ENCODE measurements at places on chromosomes 16 and 17.
A peak's percentile ranks its signal among the peaks of the same experiment; 100 is the strongest.

GRCh38 chr16:27465483-27465879 lies 63.5 kb downstream of the IL21R start:
- no peak for DNase-seq

GRCh38 chr17:61770043-61770442 lies 93.3 kb downstream of the BRIP1 start:
- DNase-seq: no peak

- no peak for DNase-seq
Measured at GRCh38 chr17:55456307-55457240, 34.9 kb upstream of the MMD start.

- peak; percentile 85 for DNase-seq
Measured at GRCh38 chr17:83199500-83200201, 120.2 kb downstream of the METRNL start.

DNA sequence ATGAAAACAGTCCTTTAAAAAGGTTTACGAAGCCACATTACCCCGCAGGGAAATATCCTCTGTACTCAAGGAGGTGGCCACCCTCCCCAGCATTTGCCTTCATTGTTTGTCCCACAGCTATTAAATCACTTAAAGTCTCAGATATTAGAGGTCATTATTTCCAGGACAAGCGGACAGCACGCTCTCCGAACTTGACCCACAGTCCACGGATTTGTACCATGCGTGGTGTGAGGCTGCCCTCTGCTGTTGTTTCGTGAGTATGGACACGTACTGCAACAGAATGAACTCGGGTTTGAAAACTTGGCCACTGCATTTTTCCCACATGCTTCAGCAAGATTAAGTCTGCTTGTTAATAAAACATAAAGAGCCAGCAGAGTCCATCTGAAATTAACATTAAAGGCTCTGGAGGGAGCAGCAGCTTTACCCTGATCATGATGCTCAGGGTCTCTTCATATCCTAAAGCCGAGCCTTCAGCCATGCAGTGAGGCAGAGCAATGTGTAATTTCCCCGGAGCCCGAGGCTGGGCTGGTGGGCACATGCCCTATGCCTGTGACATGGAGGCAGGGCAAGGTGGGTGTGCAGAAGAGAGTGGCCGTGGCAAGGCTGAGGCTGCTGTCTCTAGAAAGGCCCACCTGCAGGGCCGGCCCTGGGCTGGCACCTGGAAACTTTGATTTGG lies 19.7 kb downstream of the MEAK7 start:
- DNase-seq: no peak

DNA sequence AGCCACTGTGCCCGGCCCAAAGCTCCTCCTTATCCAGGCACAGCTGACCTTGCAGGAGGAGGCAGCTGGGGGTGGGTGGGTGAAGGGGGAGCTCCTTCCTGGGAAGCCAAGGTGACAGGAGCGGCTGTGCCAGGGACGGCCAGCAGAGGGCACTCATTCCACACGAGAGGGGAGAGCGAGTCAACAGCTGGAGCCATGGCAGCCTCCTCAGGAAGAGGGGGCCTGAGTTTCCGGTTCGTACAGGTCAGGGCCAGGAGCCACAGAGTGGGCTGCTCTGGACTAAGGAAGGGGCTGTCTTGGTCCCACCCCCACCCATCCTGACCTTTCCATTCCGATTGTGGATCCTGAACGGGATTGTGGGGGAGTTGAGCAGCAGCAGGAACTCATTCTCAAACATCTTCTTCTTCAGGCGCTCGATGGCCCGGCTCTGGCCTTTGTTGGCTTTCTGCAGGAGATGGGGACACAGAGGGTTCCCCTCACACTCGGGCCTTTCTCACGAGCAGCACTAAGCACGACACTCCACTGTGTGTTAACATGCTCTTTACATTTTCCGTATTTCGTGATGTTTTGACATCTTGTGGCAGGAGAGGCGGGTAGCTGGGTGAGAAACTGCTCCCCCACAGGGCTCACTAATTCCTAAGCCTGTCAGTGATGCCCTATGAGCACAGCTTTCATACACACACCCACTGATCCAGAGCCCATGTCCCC lies 61.6 kb downstream of the TIMM22 start:
- DNase-seq: peak; percentile 79

DNA sequence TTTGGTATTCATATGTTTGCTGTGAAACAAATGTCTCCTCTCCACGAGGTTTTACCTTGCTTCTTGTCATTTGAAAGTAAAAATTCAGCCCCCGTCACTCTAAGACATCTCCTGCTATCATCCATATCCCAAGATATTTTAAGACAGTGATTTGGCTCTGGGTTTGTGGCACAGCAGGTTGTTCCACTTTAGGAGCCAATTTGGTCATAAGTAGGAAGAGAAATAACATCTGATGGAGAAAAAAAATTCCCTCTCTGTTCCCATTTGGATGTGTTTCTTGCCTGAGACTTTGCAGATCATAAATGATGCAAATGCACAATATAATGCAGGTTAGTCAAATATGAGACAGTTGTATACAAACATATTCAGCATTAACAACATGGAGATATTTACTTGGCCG lies 309.5 kb downstream of the CDH8 start:
- DNase-seq: no peak

- peak; percentile 78 for DNase-seq
Measured at GRCh38 chr17:82449131-82449882, 1.2 kb downstream of the CYBC1 start.

DNA sequence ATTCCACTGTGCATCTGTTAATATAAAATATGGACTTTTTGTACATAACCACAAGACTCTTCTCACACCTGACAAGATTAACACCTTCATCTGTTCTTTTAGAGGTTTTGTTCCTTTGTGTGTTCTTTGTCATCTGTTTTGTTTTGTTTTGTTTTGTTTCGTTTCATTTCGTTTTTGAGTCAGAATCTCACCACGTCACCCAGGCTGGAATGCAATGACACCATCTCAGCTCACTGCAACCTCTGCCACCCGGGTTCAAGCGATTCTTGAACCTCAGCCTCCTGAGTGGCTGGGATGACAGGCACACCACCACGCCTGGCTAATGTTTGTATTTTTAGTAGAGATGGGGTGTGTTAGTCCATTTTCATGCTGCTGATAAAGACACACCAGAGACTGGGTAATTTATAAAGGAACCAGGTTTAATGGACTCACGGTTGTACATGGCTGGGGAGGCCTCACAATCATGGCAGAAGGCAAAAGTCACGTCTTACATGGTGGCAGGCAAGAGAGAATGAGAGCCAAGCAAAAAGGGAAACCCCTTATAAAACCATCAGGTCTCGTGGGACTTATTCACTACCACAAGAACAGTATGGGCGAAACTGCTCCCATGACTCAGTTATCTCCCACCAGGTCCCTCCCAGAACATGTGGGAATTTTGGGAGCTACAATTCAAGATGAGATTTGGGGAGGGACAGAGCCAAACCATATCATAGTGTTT lies 22.3 kb downstream of the C16orf90 start:
- DNase-seq: no peak

GRCh38 chr17:50423553-50424159 lies 2.4 kb upstream of the ACSF2 start:
- DNase-seq: no peak

DNA sequence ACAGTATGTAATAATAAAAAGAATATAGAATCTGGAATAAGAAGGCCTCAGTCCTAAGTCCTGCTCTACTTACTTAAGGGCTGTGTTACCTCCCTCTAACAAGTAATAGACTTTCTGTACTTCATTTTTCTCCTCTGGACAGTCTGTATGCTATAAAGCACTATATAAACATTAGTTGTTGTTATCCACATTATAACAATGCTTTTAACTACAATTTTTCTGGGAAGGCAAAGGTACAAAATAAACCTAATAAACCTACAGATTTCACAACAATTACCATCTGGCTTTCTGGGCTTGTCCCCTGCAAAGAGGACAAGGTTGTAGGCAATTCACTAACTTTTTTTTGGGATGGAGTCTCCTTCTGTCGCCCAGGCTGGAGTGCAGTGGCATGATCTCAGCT lies 32.7 kb downstream of the RFFL start:
- DNase-seq: no peak

- no peak for DNase-seq
Measured at GRCh38 chr16:69169051-69169450, 17.9 kb upstream of the SNTB2 start.

DNA sequence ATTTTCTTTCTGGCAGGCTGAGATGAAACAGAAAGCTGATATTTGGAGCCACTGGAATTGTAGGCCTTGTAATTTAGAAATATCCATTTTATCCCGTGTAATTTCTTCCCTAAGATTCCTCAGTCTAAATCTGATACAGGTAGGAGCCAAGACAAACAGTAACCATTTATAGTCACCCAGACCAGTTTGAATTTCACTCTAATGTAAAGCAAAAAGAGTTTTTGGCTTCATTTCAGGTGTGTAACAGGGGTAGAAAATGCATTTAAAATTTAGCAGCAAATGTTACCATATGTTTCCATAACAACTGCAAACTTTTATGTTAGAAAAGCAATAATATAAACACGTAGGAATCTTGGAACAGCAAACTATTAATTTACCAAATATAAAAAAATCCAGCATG lies 249.4 kb downstream of the FTO start:
- DNase-seq: no peak

DNA sequence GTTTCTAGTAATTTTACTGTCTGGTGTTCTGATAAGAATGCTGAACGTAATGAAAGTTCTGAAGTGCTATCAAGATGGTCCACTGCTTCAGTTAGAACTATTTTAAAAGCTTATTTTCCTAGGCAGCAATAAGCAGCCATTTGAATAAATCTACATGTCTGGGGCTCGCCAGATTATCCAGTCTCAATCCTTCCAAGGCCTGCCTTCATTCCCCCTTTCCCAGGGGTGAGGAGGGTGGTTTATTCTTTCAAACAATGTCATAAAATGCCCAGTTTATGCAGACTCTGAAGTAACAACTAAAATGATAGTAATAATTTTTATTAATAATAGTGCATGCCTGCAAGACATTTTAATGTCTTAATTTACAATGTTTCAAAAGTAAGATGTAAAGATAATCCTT lies 2.4 kb downstream of the CDH11 start:
- DNase-seq: no peak

- DNase-seq: no peak
Measured at GRCh38 chr16:8919089-8919933, 37.2 kb downstream of the LITAFD start.

DNA sequence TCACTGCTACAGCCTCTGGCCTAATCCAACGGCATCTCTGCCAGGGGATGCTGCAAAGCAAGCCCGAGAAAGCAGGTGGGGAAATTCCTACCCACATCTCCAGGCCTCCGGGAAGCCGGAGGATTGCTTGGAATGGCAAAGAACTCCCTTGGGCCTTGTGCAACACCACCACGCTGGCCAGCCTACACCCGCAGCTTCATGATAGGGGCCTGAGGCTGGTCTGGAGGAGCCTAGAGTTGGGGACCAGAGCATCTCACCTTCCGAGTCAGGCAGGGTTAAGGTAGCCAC lies 20.3 kb downstream of the GGA3 start:
- DNase-seq: no peak

- no peak for DNase-seq
Measured at GRCh38 chr17:44575403-44575802, 18.1 kb downstream of the FZD2 start.

GRCh38 chr17:59572301-59572924 lies 7.0 kb downstream of the DHX40 start:
- DNase-seq: peak; percentile 50

- DNase-seq: no peak
Measured at GRCh38 chr16:58970775-58971174, 236.7 kb upstream of the GOT2 start.

- DNase-seq: no peak
Measured at GRCh38 chr16:4160658-4161430, 44.6 kb upstream of the ADCY9 start.

DNA sequence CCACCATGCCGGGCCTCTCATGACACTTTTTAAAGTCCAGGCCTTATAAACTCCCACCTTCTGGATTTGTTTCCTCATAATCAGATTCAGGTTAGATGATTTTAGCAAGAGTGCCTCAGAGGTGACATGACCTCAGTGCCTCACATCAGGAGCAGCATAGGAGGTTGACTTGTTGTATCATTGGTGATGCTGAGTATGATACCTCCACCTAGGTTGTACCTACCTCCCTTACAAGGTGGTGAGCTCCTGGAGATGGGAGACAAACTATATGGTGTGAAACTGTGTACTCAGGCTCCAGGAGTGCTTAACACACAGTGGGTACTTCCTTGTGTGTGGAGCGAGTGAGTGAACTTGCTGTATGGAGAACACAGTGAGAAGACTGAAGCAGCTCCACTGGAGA lies 18.6 kb downstream of the NDUFAB1 start:
- DNase-seq: no peak

GRCh38 chr17:77887464-77888241 lies 70.8 kb upstream of the TNRC6C start:
- DNase-seq: peak; percentile 60

GRCh38 chr17:55710829-55711496 lies 11.7 kb downstream of the TMEM100 start:
- DNase-seq: no peak

DNA sequence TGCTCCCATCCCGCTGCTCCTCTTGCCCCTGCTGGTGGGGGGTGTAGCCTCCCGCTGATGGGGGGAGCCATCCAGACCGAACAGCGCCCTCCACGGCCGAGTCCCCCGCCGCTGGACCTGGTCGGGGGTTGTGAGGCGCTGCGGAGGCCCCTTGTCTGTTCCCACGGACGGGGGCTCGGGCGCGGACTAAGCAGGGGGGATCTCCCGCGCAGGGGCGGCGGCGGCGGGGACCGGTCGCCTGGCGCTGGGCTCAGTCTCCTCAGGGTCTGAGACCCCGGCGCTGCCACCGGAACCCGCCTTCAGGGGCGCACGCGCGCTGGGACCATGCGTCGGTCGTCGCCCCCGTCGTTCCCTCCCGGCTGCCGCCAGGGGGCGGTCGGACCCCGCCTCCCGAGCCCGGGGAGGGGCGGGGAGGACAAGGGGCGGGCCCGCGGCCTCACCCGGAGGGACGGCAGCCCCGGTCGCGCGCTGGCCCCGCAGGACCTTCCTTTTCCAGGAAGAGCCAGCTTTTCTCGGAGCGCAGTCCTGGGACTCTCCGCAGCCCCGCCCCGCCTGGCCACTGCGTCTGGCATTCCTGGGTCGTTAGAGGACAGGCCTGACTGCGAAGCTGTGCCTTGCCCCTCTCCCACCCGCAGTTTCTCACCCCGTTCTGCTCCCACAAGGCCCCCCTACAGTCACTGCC lies 6.3 kb upstream of the IL32 start:
- DNase-seq: peak; percentile 94

GRCh38 chr17:61131585-61131984 lies 268.1 kb upstream of the TBX2 start:
- DNase-seq: no peak

DNA sequence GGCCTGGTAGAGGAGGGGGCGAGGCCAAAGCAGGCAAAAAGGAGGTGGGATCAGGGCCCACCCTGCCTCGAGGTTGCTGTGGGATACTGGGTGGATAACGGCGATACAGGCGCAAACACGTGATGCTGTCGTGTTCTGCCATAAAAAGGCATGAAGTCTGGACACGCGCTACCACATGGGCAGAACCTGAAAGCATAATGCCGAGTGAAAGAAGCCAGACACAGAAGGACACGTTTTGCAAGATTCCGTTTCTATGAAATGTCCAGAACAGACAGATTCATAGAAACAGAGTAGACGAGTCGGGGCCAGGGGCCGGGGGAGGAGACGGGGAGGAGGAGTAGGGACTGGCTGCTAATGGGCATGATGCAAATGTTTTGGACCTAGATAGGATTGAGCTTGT lies 43.5 kb downstream of the ZDHHC7 start:
- no peak for DNase-seq
